ENCODE measurements at places on chromosomes 7 and 10.

- no peak for DNase-seq
Observed at GRCh38 chr7:1019789-1020610, 24.3 kb upstream of the GPR146 start.

DNA sequence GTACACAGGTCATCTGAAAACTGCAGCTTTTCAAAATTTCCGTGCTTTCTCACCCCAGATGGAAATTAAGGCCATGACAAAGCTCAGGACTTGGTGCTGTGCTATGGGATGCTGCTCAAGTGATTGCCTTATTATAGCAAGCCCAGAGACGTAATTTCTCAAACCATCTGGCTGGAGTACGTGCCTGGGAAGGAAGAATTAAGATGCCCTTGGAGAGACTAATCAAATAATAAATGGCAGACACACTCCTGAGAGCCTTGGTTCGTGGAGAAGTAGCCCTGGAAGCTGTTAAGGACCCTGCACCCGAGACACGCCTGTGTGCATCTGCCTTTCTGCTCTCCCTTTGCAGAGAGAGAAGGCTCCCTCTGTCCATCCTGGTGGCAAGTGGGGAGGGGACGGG lies 38.3 kb upstream of the PRLHR start:
- no peak for DNase-seq

DNA sequence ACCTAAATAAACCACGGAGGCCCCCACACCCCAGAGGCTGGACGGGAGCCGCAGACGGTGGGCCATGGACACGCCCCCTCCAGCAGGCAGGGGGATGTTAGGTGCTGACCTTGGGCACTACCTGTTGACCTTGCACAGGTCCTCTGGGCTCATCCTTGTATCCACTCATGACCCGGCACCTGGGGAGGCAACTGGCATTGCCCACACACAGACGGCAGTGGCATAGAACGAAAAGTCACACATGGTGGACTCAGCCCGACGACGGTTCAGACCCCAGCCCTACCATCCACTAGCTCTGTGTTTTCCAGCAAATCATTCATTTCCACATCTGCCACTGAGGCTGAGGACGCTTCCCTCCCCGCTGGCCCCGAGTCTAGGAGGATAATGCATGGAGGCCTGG lies 247.7 kb upstream of the PPP2R2D start:
- no peak for DNase-seq

GRCh38 chr10:17984056-17984455 lies 32.3 kb downstream of the SLC39A12 start:
- no peak for DNase-seq

DNA sequence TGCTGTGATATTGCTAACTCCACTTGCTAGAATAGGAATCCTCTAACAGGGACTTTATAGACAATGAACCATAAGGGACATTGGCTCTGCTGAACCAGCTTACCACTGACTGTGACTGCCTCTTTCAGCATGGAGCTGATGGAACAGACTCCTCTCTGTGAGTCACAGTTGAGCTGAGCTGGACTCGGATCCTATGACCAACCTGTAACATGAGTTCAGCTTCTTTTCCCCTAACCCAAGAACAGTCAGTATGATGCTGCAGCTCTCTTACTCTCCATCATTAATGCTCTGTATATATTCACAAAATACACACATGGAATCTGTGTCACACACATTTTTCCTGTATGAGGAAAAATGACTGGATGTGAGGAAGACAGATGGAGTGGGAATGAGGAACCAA lies 177.9 kb upstream of the BET1 start:
- no peak for DNase-seq
